Calu3 (cell line): ENCODE measurements at places on chromosomes 2 and 18.

GRCh38 chr2:230949966-230950873 is 25.2 kb upstream of the GPR55 start:
- no peak for DNase-seq

DNA sequence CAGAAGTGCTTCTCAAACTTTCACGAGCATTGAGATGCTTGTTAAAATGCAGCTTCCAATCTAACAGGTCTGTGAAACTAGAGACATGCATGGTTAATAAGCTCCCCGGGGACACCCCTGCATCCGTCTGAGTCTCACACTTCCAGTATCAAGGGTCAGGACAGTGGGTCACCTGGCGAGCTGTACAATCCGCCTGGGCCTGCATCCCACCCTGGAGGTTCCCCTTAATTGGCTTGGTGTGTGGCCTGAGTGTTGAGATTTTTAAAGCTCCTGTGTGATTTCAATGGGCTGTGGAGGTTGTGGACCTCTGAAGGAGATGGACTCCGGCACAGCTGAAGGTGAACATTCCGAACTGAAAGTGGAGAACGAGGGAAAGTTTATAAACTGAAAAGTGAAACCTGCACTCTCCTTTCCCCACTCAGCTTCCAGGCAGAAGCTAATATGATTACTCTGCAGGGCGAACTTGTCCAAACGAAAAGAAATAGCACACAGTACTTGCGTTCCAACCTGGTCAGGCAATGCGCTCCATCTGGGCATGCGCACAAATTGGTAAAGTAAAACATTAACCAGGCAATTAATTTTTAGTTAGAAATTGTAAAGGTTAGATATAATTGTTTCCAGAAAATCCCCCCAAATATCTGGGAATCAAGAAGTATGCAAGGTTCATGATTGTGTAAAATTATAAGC is 191.7 kb upstream of the ALKAL2 start:
- peak; percentile 11 for DNase-seq

GRCh38 chr2:45120546-45120945 is 111.3 kb upstream of the SIX2 start:
- peak; percentile 23 for DNase-seq

- DNase-seq, result no peak
These were observed 103.4 kb upstream of the TFCP2L1 start for GRCh38 chr2:121388371-121388770.
